ENCODE measurements at places on chromosomes 12 and 14.
A peak's percentile ranks its signal among the peaks of the same experiment; 100 is the strongest.

DNA sequence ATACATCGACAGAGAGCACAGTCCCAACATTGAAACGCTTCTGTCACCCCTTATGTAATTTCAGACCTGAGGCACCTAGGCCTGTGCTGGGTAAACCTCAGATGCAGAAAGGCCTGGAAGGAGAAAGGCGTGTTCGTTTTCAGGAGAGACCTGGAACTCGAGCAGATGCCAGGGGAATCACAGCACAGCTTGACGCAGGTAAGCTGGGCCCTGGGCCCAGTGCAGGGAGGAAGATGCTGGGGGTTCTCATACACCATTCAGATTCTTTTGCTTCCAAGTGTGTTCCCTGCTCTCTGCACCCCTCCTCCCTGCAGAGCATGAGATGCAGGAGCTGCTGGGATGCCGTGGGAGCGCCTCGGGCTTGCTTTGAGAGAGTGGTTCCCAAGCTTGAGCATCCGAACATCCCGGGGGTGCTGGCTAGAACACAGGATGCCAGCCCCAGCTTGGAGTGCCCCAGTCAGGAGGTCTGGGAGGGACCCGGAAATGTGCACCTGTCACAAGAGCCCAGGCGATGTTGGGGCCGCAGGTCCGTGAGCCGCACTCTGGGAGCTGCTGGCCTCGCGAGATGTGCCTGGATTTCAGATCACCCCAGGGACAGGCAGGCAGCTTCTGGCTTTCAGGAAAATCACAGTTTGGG lies 35.9 kb downstream of the FZD10 start:
- DNase-seq: no peak

DNA sequence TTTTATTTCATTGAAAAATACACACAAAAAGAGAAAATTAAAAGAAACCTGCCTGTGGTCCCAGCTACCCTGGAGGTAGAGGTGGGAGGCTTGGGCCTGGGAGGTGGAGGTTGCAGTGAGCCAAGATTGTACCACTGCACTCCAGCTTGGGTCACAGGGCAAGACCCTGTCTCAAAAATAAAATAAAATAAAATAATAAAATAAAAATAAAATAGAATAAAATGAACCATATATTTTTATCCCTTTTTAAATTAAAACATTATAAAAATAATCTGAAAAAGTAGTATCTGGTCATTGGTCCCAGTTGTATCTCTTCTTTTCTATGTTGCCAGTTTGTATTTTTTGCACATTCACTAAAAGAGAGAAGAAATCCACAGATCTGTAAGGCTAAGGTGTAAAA lies 16.7 kb upstream of the FAM234B start:
- no peak for DNase-seq

DNA sequence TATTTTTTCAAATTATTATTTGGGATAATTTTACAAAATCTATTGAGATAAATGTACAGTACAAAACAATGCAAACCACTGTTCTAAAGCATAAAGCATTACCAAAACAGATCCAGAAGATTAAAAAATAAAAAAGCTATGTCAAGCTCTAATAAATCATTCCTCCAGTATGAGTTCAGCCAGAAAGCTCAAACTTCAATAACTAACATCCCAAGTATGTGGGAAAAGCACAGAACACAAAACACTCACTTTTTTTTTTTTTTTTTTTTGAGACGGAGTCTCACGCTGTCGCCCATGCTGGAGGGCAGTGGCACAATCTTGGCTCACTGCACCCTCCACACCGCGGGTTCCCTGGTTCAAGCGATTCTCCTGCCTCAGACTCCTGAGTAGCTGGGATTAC lies 11.3 kb downstream of the SAV1 start:
- DNase-seq: no peak

DNA sequence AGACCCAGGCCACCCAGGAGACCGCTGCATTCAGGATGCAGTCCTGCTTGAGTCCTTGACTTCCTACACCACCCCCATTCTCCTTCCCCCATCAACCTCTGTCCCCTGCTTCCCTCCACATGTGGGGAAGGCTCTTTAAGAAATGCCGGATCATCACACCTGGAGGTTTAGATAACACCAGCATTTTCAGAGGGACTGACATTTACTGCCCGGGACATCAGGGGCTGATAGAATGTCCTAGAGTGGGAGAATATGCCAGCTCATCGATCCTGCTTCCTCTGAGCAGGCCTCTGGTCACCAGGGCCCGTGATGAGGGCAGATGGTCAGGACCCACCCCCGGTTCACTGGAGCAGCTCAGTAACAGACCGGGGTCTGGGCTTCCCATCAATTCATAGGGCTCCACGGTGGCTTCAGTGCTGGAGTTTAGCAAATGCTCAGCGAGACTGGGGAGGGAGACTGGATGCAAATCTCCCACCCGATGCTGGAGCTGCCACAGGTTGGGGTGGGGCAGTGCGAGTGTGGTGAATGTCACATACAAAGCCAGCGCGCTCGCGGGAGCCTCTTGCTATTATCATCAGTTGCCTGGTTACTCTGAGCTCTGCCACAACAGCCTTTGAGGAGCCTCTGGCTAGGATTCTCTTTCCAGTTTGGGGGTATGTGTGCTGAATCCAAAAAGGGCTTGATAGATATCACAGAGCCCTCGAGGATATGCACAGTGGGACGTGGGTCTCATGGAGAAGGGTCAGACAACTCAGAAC lies 111.6 kb downstream of the RBM19 start:
- DNase-seq: no peak

- DNase-seq: no peak
Observed at GRCh38 chr12:48932878-48933277, 7.6 kb upstream of the FKBP11 start.

DNA sequence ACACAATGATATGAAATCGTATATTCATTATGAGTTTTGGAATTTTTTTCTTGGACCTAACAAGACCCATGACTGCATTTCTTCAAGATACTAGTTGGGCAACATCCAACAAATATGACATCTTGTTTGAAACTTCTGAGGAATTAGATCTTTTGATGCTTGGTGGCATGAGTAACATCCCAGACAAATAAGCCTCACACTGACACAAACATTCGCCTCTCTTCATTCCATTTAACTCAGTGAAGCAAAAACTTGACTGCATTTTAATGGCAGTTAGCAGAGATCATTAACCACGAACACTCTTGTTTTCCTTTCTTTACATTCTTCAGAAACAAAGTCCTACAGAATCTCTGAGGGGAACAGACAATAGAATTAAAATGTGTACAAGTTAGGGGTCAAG lies 758.3 kb downstream of the C12orf50 start:
- DNase-seq: peak; percentile 88

Measured in kidney tubule cell (primary cell).